ENCODE measurements at places on chromosomes 13 and 19.
A peak's percentile ranks its signal among the peaks of the same experiment; 100 is the strongest.

- DNase-seq = peak; percentile 76
Observed at GRCh38 chr19:5804516-5805461, at the start of gene NRTN. TSS of gene NRTN (plus strand) at chr19:5805067. CDS start at chr19:5824166, 19,099 bp downstream.

DNA sequence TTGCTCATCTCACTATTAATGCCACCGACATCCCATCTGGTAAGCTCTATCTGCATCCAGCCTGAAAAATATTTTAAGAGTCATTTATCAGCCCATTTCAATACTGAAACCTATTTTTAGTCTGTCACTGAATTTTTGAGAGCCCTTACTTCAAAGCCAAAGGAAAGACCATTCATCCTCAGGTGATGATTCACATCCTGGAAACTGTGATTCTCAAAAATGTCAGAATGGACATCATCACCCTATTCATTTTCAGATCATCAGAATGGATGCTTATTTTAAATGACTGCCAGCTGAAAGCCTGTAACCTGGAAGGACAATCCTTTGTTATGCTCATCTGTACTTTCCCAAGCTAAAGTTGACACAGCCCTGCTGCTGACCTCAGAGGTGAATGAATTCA lies 27.0 kb downstream of the TNFSF11 start:
- no peak for DNase-seq

- DNase-seq = no peak
Observed at GRCh38 chr13:39547108-39547507, 55.9 kb downstream of the LHFPL6 start.

- no peak for DNase-seq
Observed at GRCh38 chr13:101289764-101290163, 126.5 kb downstream of the NALCN start.

DNA sequence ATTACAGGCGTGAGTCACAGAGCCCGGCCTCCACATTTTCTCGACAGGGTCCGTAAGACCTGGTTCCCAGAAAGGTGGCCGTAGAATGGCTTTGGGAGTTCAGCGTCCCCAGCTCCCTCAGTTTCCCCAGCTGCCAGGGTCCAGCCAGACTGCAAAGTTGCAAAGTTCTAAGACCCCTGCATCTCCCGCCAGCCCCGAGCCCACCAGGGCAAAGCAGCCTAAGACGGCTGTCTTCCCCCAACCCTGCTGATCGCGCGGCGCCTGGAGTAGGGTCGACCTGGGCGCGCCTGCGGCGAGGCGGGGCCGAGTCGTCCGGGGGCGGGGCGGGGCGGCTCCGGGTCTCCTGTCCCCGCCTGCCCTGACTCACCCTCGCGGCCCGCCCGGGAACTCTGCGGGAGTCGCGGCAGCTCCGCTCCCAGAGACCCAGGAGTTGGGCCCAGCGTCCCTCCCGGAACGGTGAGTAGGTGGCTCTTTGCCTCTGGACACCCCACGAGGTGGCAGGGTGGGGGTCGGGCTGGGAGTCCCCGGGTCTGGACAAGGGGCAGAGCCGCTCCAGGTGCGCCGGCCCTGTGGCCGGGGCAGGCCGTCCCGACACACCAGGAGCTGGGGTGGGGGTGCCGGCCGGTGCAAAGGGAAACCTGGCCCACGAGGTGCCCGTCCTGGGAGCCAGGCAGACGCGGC lies at the start of gene LRRC8E:
LRRC8E (plus strand) TSS at position 366 of the 681 bp plus-strand sequence. CDS start 7,094 bp downstream, outside the sequence.
- peak; percentile 46 for DNase-seq

All from CD8-positive, alpha-beta T cell (primary cell).